NCI-H1105 (cell line): ENCODE measurements at places on chromosomes 5 and 9.
A peak's percentile ranks its signal among the peaks of the same experiment; 100 is the strongest.

- DNase-seq: no peak
These were observed 26.2 kb downstream of the GRIA1 start for GRCh38 chr5:153516504-153517240.

- no peak for DNase-seq
These were observed 204.2 kb upstream of the KLF4 start for GRCh38 chr9:107693625-107694326.

DNA sequence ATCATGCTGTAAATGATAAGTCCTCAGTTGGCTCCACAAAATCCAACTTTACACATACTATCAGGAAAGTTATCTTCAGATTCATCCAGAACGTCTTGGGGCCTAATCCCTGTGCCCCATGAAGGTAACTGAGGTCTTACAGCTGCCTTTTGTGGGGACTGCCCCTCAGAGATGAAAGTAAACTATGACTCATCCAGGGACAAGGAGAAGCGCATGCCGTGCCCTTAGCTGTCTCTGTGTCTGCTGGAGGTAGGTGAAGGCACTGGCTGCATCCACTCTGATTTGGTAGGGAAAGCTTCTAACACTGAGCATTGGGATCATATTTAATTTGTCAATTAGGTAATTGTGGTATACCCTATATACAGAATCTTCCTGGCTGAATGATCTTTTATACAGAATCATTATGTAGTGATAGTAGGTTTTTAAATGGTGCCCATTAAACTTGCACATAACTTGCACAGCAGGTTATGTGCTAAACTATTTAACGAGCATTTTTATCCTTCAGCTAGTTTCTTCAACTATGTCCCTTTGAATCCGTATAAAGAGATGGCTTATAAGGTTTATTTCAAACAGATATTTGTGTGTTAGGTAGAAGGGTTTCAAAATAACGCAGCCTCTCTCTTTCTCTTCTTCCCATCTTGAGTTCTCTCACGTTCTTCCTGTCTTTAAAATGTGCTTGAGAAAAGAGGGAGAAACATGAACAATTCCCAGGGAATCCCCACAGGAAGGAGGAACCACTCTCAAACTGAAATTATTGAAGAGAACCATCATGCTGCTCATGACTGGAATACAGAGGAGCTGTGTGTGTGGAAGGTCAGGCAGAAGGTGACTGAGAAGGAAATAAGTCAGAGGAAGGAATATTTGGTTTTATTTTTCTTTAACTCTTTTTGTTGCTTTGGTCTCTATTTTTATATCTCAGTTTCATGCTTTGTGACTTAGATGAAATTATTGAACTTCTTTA, 250.9 kb downstream of the CD180 start:
- no peak for DNase-seq

DNA sequence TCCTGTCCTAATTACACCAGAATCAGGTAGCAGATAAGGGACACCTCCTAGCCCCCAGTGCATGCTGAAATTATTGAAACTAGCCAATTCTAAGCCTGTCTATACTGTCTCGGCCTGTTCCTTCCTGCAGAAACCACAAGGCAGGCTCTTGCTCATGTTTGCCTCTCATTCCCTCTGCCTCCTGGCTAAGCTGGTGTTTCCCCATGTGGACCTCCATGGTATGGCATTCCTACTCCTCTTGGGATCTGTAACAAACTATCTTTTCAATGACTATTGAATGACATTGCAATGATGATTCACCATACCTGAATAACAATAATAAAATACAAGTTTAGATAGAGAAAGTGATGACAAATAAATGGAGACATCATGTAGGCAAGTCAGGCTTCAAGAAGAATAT, 35.6 kb upstream of the ADAMTS16 start:
- DNase-seq: no peak

DNA sequence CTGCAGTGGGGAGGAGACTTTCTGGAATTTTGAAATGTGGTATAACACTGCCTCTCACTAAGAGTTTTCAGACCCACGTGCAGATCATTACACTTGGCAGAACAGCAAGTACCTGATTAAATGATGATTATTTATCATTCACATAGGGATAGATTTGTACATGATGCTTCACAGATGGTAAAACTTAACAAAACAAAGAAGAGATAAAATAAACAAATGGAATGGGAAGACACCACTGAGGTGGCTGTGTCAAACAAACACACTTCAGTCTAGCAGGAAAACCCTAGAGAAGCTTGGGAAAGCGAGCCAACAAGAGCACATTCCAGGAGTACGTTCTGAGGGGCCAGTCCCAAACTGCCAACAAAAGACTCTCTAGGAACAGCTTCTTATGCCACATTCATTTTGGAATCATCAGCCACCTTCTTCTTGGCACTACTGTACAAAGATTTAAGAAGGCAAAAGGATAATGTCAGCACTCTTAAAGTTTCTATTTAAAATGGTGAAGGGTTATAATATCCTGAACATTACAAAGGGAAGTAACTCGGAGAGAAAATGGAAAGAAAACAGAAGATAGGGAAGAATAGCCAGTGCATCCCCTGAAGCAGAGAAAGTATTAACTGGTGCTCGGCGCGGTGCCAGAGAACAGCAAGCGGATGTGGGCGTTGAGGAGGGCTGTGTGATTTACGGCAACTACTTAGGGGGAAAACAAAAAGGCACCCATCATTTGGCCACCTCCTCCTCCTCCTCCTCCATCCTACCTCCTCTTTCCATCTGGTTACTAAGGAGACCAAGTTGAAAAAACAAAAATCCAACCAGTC, 1.6 kb downstream of the MED27 start:
- peak; percentile 75 for DNase-seq

GRCh38 chr5:127440831-127441230, 76.6 kb upstream of the PRRC1 start:
- DNase-seq: no peak

GRCh38 chr5:59485629-59486439, 407.7 kb downstream of the PDE4D start:
- no peak for DNase-seq

GRCh38 chr5:90421136-90421535, 11.6 kb upstream of the CETN3 start:
- no peak for DNase-seq

DNA sequence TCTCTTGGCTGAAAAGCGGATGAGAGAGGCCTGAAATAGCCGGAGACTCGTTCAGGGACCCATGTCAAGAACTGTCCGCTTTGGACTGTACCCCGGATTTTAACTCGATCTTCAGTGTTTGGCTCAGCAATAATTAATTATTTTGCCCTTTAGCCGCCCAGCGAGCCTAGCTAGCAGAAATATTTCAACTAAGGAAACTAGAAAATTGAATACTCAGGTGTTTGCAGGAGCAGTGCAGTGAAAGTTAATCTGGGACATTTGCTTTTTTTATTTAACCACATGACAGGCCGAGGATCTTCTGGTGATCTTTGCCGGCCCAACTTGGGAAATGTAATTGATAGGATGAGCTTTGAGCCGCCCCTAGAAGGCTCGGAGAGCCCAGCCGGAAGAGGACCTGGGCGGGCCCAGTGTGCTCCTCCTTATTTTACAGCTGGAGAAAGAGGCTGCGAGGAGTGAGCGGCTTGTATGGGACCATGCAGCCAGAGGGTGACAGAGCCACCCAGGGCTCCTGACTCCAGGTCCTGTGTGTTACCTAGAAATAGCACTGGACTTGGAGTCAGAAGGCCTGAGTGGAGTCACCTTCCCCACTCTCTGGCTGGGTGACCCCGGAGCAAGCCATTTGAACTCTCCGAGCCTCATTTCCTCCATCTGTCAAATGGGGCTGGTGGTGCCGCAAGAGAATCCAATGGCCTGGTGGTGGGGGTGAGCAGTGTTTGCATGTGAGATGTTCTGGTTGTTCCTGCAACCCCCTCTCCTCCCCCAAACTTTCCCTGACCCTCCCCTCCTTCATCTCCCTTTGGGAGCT, 2.4 kb downstream of the PPARGC1B start:
- no peak for DNase-seq

GRCh38 chr5:171846323-171846722, 60.7 kb downstream of the SMIM23 start:
- no peak for DNase-seq
